AG09309 (cell line): ENCODE measurements at places on chromosomes 3 and 15.
A peak's percentile ranks its signal among the peaks of the same experiment; 100 is the strongest.

- no peak for DNase-seq
Measured at GRCh38 chr3:98406034-98406433, 15.6 kb downstream of the OR5K3 start.

GRCh38 chr3:187823746-187824145 is 78.5 kb upstream of the BCL6 start:
- no peak for DNase-seq

DNA sequence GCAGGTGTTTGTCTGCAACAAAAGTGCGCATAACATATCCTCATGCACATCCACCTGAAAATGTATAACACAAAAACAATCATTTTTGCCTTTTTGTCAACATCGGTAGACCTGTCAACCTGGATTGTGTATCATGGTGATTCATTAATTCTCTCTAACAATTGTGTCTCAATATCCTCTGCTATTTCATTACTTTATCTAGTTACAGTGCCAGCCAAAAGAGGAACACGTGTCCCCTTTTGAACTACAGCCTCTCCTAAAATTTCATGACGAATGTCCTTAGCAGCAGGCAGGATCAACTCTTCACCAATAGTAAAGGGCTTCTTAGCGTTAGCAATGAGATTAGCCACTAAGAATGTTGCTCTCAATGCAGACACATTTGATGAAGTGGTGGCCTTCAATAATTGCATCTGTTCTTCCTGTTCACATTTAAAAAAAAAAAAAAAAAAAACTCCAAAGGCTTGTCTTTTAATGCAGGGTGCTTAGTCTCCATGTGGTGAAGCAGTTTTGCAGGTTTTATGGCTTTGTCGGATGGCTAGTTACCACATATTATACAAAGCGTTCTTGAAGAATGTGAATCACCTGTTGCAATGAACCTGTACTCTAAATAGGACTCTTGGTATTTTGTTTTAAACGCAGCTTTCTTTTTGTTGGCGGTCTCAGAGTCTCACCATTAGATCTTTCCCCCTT is 45.7 kb upstream of the MCTP2 start:
- no peak for DNase-seq

- no peak for DNase-seq
Measured at GRCh38 chr3:148707601-148708380, 10.1 kb downstream of the AGTR1 start.

DNA sequence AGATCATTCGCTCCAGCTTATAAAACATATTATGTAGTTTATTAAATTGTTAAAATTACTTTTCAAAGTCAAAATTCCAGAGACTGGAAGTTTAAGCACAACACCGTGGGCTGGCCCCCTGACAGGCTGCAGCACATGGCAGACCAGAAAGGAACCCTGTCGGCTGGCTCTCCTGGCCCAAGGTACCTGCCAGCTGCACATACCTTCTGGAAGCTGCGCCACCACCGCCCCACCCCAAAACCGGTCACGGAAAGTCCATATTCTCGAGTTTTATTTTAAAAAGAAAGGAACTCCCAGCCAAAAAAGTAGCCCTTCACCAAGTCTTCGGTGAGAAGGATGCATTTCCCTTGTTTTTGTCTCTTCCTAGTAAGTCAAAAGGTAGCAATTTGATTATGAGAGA is 94.6 kb downstream of the FOXP1 start:
- DNase-seq, result no peak

DNA sequence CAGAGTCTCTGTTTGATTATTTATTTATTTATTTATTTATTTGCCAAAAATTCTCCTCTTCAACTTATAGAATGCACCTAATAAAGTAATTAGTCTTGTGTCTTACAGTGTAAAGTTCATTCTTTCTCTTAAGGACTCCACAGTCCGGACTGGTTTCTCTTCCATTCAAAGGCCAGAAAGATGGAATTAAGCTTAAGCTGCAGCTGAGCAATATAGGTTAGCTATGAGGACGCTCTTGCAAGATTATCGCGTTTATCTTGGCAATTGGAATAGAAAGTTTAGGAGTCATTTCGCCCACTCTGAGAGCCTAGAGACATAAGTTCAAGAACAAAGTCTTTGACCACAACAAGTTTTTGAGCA is 15.0 kb downstream of the TAGLN3 start:
- DNase-seq, result no peak

DNA sequence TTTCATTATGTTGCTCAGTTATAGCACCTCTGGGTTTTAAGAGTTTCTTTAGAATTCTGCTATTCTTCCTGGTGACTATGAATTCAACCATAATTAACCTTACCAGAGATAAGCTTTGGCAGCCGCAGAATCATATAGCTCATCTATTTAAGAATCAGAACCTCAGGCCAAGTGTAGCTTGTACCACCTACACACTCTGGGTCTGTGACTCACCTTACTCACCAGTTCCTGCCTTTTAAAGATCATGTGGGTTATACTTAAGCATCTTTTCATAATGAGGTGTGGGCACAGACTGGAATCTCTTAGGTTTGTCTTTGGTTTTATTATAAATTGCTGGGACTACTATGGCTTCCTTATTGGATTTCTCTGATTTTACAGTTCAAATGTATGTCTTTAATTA is 21.9 kb downstream of the CDV3 start:
- DNase-seq, result no peak

DNA sequence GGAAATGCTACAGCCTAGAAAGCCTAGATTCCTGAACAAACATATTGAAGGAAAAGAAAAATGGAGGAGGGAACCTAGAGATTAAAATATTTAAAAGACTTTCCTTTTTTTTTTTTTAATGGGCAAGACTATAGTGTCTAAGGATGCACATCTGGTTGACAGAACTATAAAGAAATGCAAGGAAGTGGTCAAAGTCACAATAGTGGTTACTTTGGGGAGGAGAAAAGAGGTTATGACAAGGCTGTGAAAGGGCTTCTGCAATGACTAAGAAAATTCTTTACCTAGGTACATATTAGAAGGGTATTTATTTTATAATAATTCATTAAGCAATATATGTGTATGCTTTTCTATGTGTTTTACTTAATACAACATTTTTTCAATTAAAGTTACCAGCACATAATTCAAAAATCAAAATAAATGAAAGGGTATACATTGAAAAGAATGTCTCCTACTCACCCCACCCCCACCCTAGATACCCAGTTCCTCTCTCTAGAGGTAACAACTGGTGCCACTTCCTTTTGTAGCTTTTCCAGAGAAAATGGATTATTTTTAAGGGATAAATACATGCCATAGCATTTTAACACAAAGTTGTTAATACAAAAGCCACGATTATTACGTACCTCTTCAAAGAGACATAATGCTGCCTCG is 70.1 kb downstream of the HERC1 start:
- DNase-seq, result no peak

DNA sequence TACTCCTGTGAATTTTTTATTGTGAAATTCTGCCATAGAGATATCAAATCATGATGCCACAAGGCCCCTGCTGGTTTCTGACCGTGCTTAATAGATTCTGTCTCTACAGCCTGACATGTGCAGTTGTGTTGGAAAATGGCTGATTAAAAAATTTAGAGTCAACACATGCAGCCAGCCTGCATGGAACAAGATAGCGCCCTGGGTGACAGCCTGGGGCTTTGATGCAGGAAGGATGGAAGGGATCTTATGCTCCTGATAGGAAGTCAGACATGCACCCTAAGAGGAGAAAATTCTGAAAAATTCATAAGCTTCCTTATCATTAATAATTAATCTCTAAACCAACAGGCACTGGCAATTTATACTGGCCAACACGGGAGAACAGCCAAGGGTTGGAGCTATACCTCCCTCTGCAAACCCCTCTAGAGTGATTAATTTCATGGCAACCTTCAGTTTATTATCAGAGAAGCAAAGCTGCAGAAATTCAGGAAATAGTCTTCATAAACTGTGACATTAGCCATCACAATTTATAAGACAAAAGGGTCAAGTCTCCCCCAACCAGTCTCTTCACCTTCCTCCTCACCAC is 198.4 kb downstream of the CADPS start:
- DNase-seq, result no peak

- no peak for DNase-seq
Measured at GRCh38 chr15:60413231-60413824, 15.5 kb upstream of the ANXA2 start.

DNA sequence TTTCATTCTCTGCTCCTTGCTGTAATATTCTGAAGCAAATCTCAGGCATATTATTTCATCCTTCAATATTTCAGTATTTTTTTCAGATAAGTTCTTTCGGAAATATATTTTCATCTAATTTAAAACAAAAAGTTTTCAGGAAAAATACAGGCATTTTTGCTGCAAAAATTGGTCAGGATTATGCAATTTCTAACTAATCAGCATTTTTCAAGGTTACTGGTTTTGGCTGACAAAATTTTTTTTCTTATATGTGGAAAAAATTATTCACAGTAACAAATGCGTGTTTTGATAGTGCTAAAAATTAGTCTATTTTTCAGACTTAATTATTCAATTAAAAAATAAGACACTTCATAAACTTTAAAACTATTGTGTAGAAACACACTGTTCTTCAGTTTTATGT is 31.4 kb downstream of the FNDC3B start:
- no peak for DNase-seq

- no peak for DNase-seq
Measured at GRCh38 chr15:101399431-101399830, 90.1 kb downstream of the PCSK6 start.

- peak; percentile 46 for DNase-seq
Measured at GRCh38 chr3:94004301-94004910, 24.0 kb downstream of the STX19 start.

- DNase-seq, result no peak
Measured at GRCh38 chr3:46027021-46027705, at the start of gene XCR1. TSS of gene XCR1 (minus strand) at chr3:46027483. CDS start at chr3:46021947, 5,536 bp downstream.
